ENCODE measurements at places on chromosomes 4 and X. TPM values are rescaled to one million over a fixed set of nuclear protein-coding genes. Genes with fewer than 3 reads are reported as not detected.

DNA sequence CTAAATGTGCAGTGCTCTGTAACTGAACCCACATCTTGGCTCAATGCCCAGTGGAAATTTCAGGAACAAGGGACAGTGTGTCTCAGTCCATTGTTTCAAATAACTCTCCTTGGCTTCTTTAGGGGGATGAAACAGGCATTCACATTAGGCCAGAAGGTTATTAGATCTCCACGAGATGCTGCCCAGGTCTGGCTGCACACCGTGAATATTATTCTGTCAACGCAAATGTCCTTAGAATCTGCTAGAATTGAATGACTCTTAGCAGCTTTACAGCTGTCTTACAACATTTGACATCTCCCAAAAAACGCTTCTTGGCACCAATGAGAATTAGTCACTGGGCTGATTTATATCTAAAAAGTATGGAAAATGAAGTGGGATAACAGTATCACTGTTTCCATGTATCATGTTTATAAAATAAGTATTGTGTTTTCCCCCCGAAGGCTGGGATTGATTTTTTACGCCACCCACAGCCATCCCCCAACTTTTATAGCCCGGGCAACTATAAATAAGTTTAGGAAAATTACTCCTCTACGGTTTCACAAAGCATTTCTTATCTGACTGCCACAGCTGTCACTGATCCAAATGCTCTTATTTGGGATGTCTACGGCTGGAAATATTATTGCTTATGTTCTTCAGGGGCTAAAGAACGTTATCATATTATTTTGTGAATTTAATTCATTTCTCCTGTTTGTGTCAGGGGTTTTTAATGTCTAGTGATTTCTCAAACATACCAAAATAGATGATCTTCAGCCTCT is 559.7 kb upstream of the FAT1 start:
- DNase-seq, result no peak

- no peak for DNase-seq
These were observed 593.7 kb upstream of the BOD1L1 start for GRCh38 chr4:14221176-14221575.

DNA sequence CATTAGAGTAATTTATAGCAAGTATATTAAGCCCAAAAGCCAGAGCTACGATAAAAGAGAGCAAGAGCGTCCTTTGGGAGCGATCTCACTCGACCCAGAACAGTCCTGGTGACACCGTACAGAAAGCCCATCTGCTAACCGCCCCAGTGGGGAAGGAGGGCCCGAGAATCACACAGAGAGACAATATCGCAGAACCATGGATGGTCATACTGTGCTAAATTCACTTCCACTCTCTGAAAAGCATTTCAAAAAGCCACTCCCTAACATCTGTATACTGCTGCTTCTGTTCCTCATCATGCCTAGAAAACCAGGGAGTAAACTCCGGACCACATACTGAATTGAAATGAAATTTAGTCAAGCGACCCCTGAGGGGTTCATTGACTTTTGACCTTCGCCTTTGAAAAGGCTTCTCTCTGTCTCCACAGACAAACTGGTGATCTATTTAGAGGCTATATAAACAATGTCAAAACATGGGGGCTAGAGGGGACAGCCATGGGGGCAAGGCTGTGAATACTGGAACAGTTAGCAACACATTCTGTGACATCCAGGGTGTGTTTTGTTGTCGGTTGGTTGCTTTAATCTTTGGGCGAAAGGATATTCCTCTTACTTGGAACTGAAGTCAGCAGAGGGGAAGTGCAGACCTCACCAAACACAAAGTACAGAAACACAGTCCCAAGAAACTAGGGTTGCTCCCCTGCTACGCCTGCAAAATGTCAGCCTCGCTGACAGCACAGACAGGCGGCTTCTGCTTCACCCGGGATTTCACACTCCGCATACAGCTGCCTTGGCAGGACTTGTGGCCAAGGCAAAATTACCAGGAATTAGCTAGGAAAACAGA is 129.0 kb upstream of the RASGEF1B start:
- DNase-seq, result no peak

- no peak for DNase-seq
These were observed 622.7 kb downstream of the PCDH18 start for GRCh38 chr4:136909626-136910025.

DNA sequence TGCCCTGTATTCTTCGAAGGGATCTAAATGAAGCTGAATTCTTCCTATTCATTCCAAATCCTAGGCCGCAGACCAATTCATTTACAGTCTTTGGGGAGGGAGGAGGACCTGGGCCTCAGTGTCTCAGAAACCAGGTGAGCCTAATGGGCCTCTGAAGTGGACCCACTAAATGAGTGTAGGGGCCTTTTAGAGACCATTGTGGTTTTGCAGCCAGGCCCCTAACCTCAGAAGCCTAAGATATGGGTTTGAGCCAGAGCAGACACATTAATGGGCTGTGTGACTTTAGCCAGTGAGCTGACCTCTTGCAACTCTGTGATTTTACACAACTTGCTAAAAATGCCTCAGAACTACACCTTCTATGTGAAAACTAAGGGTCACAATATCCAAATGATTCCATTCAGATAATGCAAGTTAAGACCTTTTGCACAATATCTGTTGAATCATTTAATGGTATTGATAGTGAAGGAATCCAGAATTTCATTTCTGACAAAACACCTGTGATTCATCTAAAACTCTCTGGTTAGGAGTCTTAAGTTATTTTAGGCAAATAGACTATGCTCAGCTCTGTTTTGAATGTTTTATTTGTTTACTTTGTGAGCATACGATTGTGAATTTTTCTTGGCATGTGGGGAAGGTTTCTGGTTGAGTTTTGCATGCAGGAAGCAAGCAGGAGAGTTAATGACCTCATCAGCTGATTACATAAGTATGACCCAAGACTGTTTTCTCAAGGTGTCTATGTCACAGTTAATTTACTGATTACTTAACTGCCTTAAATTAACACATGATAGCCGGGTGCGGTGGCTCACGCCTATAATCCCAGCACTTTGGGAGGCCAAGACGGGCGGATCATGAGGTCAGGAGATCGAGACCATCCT is 75.0 kb downstream of the EVC start:
- DNase-seq, result no peak

GRCh38 chr4:158724637-158725036 is 1.4 kb upstream of the PPID start:
- DNase-seq, result no peak

GRCh38 chr4:23438764-23439163 is 451.1 kb downstream of the PPARGC1A start:
- no peak for DNase-seq

Gene CNKSR2
- total RNA-seq, result 4.0 TPM

Gene FAM149A
- under 0.01 TPM for total RNA-seq

Gene MAGEA4
- not detected for total RNA-seq

GRCh38 chrX:135931644-135932487 is 38.4 kb downstream of the SAGE1 start:
- DNase-seq, result peak; percentile 3

DNA sequence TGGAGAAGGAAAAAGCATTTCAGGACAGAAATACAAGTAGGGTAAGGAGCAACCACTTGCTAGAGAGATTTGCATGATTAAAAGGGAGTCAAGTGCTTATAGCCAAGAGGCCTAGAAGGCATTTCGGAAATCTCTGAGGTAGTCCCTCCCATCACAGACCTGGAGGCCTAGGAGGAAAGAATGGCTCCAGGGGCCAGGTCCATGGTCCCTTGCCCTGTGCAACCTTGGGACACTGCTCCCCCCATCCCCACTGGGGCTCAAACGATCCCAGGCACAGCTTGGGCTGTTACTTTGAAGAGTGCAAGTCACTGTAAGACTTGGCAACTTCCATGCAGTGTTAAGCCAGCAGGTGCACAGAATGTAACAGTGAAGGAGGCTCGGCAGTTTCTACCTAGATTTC is 51.2 kb upstream of the FBXW7 start:
- no peak for DNase-seq

DNA sequence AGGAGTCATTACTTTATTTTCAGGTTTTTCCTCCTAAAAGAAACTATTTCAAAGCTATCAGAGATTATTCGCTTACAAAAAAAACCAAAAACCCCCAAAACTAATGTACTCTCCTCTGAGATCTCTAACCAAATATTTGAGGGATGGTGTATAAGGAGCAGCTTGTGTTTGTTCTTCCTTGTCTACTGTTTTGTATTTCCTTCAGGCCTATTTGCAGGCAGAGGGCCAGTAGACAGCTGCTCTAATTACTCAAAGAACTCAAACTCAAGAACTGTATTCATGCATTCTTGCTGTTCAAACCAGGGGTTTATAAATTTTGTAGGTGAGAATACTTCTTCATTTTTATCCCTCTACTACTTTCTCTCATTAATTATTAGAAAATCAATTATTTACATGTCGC is 51.3 kb downstream of the SH3RF1 start:
- no peak for DNase-seq

Gene MAGEE1
- 2.4 TPM for total RNA-seq

Gene HERC5
- total RNA-seq, result 6.5 TPM

GRCh38 chr4:80311130-80311529 is 24.4 kb upstream of the CFAP299 start:
- no peak for DNase-seq

DNA sequence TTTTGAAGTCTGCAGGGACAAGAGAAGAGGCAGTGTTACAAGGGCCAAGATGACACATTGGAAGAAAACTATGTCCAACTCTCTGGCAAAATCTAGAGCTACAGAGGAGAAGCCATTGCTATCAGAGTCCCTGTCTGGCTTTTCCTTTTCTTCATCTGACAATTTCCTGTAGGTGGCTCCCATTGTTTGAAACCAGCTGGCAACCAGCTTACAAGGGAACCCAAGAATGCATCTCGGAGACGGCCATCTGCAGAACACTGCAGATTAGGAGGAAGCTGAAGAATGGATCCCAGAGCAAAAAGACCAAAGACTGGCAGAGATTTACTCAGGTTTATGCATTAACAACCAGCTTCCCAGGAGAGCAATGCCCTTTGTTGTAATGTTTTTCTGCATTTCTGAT is 216.2 kb upstream of the CTSO start:
- no peak for DNase-seq

- DNase-seq, result no peak
These were observed 11.3 kb upstream of the RTL5 start for GRCh38 chrX:72142794-72143608.

- DNase-seq, result no peak
These were observed 24.9 kb downstream of the CD99L2 start for GRCh38 chrX:150873616-150874015.

DNA sequence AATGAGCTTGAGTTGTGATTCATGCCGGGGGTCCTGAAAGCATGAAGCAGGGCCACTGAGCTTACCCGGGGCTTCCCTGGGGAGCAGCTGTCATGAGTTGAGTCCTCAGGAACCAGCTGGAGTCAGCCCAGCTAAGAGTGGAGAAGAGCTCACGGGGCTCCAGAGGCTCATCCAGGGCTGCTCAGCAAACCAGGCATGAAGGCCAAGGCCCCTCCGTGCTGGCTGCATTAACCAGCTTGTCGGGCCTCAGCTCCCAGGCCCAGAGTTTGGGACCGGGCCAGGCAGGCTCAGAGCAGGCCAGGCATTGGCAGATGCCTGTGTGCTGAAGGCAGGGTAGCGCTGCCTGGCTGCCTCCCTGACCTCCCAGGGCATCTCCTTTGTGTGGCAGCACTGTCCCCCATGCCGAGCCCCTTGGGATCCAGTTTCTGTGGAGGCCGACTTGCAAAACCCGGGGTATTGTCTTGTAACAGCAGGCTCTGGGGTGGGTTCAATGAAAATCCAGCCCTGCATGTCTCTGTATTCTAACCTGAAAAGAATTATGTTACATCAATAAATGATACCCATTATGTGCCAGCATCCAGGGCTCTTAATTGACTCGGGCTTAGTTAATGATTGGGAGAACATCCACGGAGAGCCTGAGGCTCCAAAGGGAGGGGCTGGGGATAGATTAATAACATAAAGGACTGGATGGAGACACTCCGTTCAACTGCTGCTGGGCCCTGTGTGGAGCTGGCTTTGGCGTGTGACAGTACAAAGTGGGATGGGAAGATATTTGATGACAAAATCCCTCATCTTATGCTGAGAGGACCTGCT is 68.0 kb upstream of the MSX1 start:
- DNase-seq, result no peak

- peak; percentile 42 for DNase-seq
These were observed 32.8 kb downstream of the CLCN4 start for GRCh38 chrX:10189317-10190268.

GRCh38 chr4:84389406-84389805 is 109.7 kb downstream of the NKX6-1 start:
- no peak for DNase-seq

Gene SLITRK2
- under 0.01 TPM for total RNA-seq

- no peak for DNase-seq
These were observed 28.3 kb downstream of the AREG start for GRCh38 chr4:74473155-74473811.

GRCh38 chrX:7027071-7027470 is 120.4 kb upstream of the STS start:
- no peak for DNase-seq

- no peak for DNase-seq
These were observed 898.2 kb upstream of the AGA start for GRCh38 chr4:178340468-178340867.

Gene PWWP3B
- total RNA-seq, result not detected

- no peak for DNase-seq
These were observed 183.9 kb downstream of the CPEB2 start for GRCh38 chr4:15186149-15186548.

GRCh38 chrX:34275699-34276098 is 143.6 kb upstream of the FAM47A start:
- no peak for DNase-seq

- no peak for DNase-seq
These were observed 67.9 kb downstream of the KLHL8 start for GRCh38 chr4:87152310-87153041.

DNA sequence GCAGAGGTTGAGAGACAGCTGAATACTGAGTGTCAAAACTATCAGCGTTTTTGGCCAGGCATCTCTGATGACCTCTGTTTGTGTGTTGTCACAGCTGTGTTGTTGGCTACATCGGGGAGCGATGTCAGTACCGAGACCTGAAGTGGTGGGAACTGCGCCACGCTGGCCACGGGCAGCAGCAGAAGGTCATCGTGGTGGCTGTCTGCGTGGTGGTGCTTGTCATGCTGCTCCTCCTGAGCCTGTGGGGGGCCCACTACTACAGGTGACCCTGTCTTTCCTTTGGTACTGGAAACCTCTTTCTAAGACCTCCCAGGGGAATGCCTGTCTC is 86.9 kb downstream of the EGF start:
- no peak for DNase-seq

DNA sequence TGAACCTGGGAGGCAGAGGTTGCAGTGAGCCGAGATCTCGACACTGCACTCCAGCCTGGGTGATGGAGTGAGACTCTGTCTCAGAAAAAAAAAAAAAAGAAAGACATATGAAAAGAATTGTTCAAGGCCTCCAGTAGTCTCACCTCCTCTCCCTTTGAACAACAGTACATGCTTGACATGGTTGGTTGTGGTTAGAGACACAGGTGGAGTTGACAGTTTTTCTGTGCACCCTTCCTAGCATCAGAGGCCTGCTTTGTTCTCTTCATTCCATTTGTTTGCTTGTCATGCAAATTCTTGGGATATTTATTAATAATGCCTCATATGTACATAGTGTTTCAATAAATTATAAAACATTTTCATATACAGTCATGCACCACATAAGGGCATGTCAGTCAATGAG is 18.3 kb upstream of the PDCL2 start:
- no peak for DNase-seq

- no peak for DNase-seq
These were observed 29.1 kb downstream of the SPARCL1 start for GRCh38 chr4:87500092-87500462.

Gene COL25A1
- not detected for total RNA-seq
